ENCODE measurements at places on chromosomes 2 and 18. TPM values are rescaled to one million over a fixed set of nuclear protein-coding genes. Genes with fewer than 3 reads are reported as not detected.

- peak overlapping the region; percentile 35 for H3K27ac ChIP-seq
- H3K36me3 ChIP-seq, result no peaks in the 10 kb centered on the region
- peaks cover 87% of the 10 kb centered on the region for H3K4me1 ChIP-seq
- peak overlapping the region; percentile 7 for H3K4me3 ChIP-seq
- no peak for DNase-seq
- H3K27me3 ChIP-seq, result no peaks in the 10 kb centered on the region
Measured at GRCh38 chr2:177242121-177242987, 22.2 kb downstream of the NFE2L2 start.

- no peaks in the 10 kb centered on the region for H3K4me1 ChIP-seq
- peaks cover 8% of the 10 kb centered on the region for H3K27me3 ChIP-seq
- no peaks in the 10 kb centered on the region for H3K36me3 ChIP-seq
- no peak overlapping the region for H3K4me3 ChIP-seq
- DNase-seq, result no peak
- no peak overlapping the region for H3K27ac ChIP-seq
Measured at GRCh38 chr18:13799396-13799795, 24.6 kb upstream of the MC5R start.

DNA sequence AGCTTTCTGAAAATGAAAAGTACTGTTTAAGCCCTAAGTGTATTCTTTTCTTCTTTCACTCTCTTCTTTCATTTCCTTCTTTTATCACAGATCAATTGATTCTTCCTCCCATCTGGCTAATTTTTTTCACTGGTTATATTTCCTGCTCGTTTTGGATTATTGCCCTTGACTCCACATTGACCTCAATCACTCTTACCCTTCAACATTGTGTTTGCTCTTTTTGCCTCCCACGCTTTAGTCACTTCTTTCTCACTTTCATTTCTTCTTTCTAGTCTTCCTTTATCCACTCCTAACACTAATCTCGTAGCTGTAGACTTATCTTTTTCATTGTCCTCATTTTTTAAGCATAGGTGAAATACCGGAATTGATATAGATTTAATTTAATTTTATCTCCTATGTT is 320.3 kb upstream of the VRK2 start:
- no peaks in the 10 kb centered on the region for H3K27me3 ChIP-seq
- H3K4me1 ChIP-seq, result no peaks in the 10 kb centered on the region
- no peak for DNase-seq
- H3K36me3 ChIP-seq, result no peaks in the 10 kb centered on the region

- no peaks in the 10 kb centered on the region for H3K36me3 ChIP-seq
- H3K4me1 ChIP-seq, result peaks cover 15% of the 10 kb centered on the region
- no peak overlapping the region for H3K27ac ChIP-seq
Measured at GRCh38 chr2:29314816-29315571, 199.8 kb downstream of the CLIP4 start.

DNA sequence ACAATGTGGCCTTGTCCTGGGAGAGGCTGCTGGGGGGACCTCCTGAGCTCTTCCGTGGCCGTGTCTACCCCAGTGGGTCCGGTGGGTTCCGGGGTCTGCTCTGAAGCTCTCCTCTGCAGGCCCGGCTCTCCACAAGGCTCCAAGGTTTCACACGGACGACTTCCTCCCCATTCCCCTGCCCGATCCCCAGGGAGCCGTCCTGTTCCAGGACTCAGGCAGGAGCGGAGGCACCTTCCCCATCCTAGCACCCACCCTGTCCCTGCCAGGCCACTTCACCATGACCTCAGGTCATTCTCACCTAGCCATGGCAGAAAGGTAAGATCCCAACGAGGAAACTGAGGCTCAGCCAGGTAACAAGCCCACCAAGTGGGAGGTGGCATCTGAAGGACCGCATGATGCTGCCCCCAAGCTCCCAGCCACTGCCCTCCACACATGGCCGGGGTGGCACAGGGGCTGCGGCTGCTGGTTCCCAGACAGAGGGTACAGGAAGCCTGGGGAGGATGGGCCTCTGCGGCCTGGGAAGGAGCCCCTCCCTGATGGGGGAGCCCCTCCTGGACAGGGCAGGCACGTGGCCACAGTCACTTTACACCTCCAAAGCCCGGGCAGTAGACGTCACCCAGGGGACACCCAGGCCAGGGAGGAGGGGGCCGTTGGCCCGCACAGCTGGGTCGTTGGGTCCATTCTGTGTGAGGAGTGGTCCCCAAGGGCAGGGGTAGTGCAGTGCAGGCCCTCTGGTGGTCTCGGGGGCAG is 274.0 kb downstream of the NDUFA10 start:
- H3K4me1 ChIP-seq, result peaks cover 13% of the 10 kb centered on the region
- no peaks in the 10 kb centered on the region for H3K27me3 ChIP-seq
- H3K27ac ChIP-seq, result no peak overlapping the region
- H3K36me3 ChIP-seq, result no peaks in the 10 kb centered on the region
- no peak for DNase-seq

DNA sequence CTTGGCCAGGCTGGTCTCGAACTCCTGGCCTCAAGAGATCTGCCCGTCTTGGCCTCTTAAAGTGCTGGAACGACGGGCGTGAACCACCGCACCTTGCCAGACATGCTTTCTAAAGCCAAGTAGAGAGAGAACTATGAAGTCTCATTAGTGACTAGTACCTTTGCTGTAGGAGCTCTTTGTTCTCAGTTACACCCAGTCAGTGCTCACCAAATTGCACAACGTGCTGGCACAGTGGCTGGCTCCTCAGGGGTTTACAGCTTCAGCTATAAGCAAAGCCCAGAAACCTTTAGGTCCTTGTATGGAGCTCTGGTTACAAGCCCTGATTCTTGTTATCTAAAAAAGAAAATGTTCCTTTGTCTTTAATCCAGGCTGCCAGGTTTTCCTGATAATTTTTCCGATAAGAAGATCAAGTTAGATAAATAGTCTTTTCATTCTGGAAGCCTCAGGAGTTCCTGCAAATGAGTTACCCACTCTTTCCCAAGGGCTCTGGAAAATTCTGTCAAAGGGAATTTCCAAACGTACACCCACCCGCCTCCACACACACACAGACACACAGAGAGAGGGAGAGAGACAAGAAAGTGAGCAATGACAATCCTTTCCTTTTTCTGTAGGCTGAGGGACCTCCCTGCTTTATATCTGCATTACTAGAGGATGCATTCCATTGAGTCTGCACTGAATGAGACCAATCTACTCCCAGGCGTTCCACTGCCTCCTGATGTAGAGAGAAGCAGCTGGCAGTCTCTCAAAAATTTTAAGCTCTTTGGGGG is 100.2 kb upstream of the CSRNP3 start:
- H3K4me3 ChIP-seq, result no peak overlapping the region
- H3K27ac ChIP-seq, result no peak overlapping the region
- DNase-seq, result no peak

DNA sequence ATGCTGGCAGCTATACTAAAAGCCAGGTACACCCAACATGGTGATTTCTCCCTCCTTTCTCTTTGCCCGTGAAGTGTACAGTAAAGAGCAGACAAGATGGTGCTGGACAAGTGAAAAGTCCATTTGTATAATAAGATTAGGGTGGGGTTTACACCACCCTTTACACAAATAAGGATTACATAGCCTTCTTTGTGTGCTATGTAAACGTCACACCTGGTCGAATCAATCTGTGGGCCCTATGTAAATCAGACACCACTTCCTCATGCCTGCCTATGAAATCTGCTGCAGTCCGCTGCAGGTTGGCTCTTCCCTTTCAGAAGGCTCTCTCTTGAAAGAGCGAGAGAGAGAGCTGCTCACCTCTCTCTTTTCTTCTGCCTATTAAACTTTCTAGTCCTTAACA is 1054.3 kb upstream of the SLC39A10 start:
- H3K27me3 ChIP-seq, result no peaks in the 10 kb centered on the region
- H3K4me1 ChIP-seq, result no peaks in the 10 kb centered on the region
- no peak for DNase-seq
- no peak overlapping the region for H3K4me3 ChIP-seq

DNA sequence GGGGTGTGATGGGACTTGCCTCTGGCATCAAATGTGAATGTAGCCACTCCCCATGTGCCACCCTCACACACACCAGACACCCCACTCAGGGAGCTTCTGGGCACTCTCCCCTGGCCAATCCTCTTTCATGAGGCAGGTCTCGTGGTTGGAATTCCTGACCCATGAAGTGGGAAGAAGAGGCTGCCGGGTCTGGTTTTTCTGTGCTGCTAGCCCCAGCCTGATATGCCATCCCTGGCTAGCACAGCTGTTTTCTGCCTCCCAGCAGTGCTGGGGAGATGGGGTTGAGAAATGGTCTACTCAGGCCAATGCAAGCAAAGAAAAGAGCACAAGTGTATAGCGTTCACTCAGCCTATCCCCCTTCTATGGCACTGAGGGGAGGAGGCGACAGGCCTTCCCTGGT is 1.2 kb upstream of the C2orf72 start:
- H3K36me3 ChIP-seq, result no peaks in the 10 kb centered on the region
- H3K27me3 ChIP-seq, result peaks cover 16% of the 10 kb centered on the region
- no peak overlapping the region for H3K27ac ChIP-seq
- no peaks in the 10 kb centered on the region for H3K4me1 ChIP-seq
- no peak overlapping the region for H3K4me3 ChIP-seq

GRCh38 chr2:208320686-208321085 is 54.6 kb downstream of the PIKFYVE start:
- H3K36me3 ChIP-seq, result peaks cover 17% of the 10 kb centered on the region
- no peak overlapping the region for H3K27ac ChIP-seq
- DNase-seq, result no peak
- H3K4me3 ChIP-seq, result no peak overlapping the region

DNA sequence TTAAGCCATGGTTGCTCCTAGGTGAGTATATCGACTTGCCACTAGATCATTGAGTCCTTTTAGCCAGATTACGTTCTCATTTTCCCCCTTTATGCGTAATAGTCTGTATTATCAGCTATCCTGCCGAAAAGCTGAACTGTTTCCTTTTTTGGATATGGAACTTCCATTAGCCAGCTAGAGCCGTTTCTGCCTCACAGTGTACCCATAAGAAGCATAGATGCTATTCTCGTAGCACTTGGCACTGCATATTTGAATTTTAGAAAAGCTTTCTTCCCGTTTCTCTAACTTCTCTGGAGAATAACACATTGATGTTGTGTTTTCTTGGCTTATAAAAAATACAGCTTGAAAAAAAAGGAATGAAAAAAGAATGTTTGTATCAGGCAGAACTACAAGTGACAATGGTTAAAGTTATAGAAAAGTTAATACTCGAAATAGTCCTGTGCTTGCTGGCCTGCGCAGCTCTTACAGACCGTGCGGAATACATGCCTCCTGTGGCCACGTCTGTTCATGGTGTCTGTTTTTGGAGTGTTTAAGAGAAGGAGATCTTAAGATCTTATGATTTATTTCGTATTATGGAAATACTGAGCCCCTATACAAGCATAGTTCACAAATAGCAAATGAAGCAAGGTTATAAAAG is 710 bp downstream of the DUSP19 start:
- no peaks in the 10 kb centered on the region for H3K4me1 ChIP-seq
- H3K27me3 ChIP-seq, result no peaks in the 10 kb centered on the region
- no peak for DNase-seq
- peak overlapping the region; percentile 63 for H3K27ac ChIP-seq
- peak overlapping the region; percentile 90 for H3K4me3 ChIP-seq

Gene TTC27
- polyA plus RNA-seq, result 22.1 TPM

DNA sequence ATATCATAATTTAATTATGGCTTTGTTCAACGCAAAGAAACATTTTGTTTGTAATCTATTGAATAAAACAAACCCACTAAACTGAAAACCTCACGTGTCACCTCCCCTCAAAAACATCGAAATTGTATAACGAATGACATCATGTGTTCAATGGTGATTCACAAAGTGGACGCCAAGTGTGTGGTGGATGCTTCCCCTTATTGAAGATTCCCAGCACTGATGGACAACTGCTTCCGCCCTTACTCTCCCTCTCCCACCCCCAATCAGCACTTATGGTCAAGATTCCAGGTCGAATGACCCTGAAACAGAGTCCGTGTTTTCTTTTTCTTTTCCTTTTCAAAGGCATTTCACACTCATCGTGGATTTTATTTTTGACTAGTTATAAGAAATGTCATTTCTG is 383.0 kb upstream of the SMIM21 start:
- no peaks in the 10 kb centered on the region for H3K36me3 ChIP-seq
- no peaks in the 10 kb centered on the region for H3K27me3 ChIP-seq
- H3K4me1 ChIP-seq, result no peaks in the 10 kb centered on the region

DNA sequence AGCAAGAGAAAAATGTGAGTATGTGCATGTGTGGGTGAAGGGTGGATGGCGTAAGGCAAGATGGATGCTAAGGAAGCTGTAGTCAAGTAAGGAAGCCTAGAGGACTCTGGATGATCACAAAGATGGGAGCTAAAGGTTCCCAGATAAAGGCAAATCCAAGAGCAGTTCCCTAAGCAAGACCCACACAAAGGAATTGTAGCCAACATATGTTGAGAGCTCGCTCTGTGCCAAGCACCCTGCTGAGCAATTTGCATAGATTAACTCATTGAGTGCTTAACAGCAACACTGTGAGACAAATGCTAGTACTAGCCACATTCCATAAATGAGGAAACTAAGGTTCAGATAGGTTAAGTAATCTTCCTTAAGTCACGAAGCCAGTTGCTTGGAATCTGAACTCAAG is 132.6 kb downstream of the C1D start:
- H3K27ac ChIP-seq, result no peak overlapping the region
- no peaks in the 10 kb centered on the region for H3K4me1 ChIP-seq
- DNase-seq, result no peak
- no peaks in the 10 kb centered on the region for H3K36me3 ChIP-seq
- H3K4me3 ChIP-seq, result no peak overlapping the region
- H3K27me3 ChIP-seq, result no peaks in the 10 kb centered on the region

- no peak for DNase-seq
- H3K4me1 ChIP-seq, result peaks cover 44% of the 10 kb centered on the region
- no peak overlapping the region for H3K27ac ChIP-seq
- peak overlapping the region; percentile 26 for H3K4me3 ChIP-seq
- H3K36me3 ChIP-seq, result no peaks in the 10 kb centered on the region
- H3K27me3 ChIP-seq, result peaks cover 75% of the 10 kb centered on the region
Measured at GRCh38 chr2:72919414-72920317, 2.3 kb downstream of the EMX1 start.

DNA sequence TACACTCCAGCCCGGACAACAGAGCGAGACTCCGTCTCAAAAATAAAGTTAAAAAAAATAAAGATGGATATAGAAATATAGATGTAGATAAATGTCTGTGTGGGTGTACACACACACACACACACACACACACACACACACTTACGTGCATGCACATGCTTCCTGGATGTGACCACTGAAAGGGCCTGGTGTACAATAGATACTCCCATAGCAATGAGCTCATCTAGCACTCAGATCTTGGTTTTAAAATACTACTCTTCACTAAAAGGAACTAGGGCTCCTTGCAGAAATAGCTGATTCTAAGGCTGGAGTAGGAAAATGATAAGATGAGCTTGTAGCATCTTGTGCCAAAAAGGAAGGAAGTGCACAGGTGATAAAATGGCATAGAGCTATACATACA is 39.1 kb downstream of the ROCK2 start:
- H3K4me3 ChIP-seq, result no peak overlapping the region
- no peaks in the 10 kb centered on the region for H3K27me3 ChIP-seq
- no peak for DNase-seq

Gene CRACDL
- 1.2 TPM for polyA plus RNA-seq

- DNase-seq, result no peak
- H3K4me1 ChIP-seq, result no peaks in the 10 kb centered on the region
- no peaks in the 10 kb centered on the region for H3K27me3 ChIP-seq
- no peak overlapping the region for H3K27ac ChIP-seq
Measured at GRCh38 chr2:20065885-20066602, 14.6 kb upstream of the LAPTM4A start.

GRCh38 chr18:41150316-41150715 is 804.7 kb upstream of the PIK3C3 start:
- DNase-seq, result no peak
- no peaks in the 10 kb centered on the region for H3K27me3 ChIP-seq
- H3K36me3 ChIP-seq, result no peaks in the 10 kb centered on the region
- H3K4me1 ChIP-seq, result no peaks in the 10 kb centered on the region

GRCh38 chr2:17104454-17104853 is 413.8 kb downstream of the RAD51AP2 start:
- no peaks in the 10 kb centered on the region for H3K36me3 ChIP-seq
- H3K4me3 ChIP-seq, result no peak overlapping the region
- H3K27me3 ChIP-seq, result no peaks in the 10 kb centered on the region
- no peaks in the 10 kb centered on the region for H3K4me1 ChIP-seq

Gene C2orf78
- not detected for polyA plus RNA-seq

Data from CD8-positive, alpha-beta memory T cell (primary cell).